Stimulated activated CD4-positive, alpha-beta T cell treated with anti-CD3 and anti-CD28 coated beads, Interleukin-4, amount 100 ng/mL, for 4 hours (primary cell): ENCODE measurements at places on chromosomes 7 and 10.

GRCh38 chr7:98110249-98111022, 3.8 kb downstream of the LMTK2 start:
- DNase-seq = no peak

DNA sequence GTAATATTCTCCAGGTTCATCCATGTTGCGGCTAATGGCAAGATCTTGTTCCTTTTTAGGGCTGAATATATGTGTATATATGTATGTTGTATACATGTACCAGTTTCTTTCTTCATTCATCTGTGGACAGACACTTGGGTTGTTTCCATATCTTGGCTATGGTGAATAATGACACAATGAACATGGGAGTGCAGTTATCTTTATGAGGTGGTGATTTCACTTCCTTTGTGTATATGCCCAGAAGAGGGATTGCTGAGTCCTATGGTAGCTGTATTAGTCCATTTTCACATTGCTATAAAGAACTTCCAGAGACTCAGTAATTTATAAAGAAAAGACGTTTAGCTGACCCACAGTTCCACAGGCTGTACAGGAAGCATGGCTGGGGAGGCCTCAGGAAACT, 17.1 kb upstream of the TSPAN15 start:
- no peak for DNase-seq

- DNase-seq = no peak
These were observed 268.2 kb downstream of the PTEN start for GRCh38 chr10:88131511-88132139.

DNA sequence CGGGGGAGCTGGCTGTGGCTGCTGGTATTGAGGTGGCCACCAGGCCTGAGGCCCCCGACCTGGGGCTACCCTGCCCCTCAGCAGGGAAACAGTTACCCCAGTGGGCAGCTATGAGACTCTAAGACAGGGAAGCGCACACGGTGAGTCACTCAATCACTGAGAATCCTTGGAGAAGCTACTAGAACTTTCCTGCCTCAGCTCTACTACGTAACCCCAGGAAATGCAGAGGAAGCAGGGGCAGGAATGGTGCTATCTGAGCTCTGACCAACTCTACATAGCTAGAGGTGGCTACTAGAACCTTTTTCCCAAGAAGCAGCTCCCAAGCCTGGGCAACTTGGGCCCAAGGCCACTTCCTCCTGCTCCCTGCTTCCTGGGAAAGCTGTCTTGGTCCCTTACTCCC, 11.8 kb downstream of the DNAJB12 start:
- no peak for DNase-seq

- peak; percentile 57 for DNase-seq
These were observed 11.0 kb upstream of the LFNG start for GRCh38 chr7:2508327-2509215.

DNA sequence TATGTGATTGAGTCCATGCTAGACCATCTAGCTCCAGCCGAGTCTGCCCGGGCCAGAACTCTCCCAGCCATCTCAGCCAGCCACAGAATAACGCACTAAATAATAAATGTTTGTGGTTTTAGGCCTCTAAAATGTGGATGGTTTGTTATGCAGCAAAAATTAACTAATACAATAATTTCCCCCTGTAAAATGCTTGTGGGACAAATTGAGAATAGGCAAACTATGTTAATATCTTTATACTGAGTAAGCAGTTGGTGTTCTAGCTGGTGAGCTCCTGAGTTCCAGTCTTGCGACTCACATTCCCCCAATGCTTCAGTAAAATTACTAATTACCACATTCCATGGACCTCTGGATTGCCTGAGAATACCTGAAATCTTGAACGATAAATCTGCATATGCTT, 316.8 kb upstream of the NFE2L3 start:
- DNase-seq = no peak

DNA sequence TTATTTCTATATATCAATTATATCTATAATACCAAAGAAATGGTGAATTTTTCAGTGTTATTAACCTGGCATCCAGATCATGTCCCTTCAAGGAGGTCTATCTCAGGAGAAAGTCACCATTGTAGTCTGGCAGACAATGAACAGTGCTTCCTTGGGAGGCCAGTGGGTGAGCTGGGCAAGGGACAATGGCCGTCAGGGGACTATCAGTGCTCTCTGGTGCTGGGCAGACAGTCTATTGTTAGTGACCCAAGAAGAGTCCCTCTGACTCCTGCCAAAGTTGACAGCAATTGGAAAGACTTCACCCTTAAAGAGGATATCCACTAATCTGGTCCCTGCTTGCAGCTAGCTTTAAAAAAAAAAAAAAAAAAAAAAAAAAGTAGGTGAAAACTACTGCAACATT, 7.1 kb downstream of the JAZF1 start:
- no peak for DNase-seq

DNA sequence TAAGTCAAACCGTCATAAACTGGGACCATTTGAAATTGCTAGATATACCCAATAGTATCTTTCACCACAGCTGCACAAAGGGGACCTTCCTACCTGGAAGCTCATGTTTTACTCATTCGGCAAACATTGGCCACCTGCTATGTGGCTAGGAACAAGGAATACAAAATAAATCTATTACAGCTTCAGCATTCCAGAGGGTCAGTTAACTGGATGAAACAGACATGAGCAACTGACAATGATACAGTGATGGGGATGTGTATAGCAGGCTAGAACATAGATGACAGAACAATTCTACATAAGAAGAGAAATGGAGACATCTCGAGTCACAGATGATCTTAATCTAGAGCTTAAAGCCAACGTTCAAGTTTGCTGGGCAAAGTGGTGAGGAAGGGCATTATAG, 3.1 kb upstream of the SMURF1 start:
- no peak for DNase-seq

DNA sequence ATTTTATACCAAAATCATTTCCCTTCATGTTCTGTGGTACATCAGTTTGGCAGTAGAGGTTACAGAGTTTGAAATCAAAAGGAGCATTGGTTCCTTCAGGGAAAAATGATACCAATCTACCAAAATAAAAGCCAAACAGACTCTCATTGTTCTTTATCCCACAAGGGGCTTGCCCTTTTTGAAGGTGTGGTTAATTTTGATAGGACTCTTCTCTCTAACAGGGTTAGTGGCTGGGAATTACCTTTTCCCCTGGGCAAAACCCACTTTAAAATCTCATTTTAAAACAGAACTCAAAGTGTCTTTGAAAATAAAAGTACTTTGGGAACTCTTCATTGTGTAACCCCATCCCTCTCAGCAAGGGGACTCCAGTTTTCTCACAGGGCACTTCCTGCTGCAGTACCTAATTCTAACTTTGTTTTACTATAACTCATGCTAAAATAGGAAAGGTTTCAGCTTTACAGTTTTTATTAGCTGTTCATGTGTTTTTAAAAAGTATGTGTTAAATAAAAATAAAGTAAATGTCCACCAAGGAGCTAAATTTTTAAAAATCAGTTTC, 30.6 kb downstream of the SMNDC1 start:
- no peak for DNase-seq

- DNase-seq = no peak
These were observed 1.9 kb downstream of the RNF32 start for GRCh38 chr7:156642306-156643045.

DNA sequence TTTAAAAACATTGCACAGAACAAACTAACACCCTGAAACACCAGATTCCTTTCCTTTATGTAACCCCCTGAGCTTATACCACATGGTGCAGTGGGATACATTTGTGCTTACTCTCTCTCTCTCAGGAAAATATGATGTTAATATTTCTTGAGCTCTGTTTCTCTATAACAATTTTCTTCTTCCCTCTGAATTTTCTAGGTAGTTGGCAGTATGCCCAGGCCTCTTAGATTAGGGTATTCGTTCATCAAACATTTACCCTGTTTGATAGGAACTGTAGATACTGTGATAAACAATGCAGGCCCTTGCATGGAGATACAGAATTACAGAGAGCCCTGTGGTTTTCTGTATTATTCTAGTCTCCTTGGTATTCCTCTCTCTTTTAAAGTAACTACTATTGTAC, 567.8 kb downstream of the IPMK start:
- no peak for DNase-seq

DNA sequence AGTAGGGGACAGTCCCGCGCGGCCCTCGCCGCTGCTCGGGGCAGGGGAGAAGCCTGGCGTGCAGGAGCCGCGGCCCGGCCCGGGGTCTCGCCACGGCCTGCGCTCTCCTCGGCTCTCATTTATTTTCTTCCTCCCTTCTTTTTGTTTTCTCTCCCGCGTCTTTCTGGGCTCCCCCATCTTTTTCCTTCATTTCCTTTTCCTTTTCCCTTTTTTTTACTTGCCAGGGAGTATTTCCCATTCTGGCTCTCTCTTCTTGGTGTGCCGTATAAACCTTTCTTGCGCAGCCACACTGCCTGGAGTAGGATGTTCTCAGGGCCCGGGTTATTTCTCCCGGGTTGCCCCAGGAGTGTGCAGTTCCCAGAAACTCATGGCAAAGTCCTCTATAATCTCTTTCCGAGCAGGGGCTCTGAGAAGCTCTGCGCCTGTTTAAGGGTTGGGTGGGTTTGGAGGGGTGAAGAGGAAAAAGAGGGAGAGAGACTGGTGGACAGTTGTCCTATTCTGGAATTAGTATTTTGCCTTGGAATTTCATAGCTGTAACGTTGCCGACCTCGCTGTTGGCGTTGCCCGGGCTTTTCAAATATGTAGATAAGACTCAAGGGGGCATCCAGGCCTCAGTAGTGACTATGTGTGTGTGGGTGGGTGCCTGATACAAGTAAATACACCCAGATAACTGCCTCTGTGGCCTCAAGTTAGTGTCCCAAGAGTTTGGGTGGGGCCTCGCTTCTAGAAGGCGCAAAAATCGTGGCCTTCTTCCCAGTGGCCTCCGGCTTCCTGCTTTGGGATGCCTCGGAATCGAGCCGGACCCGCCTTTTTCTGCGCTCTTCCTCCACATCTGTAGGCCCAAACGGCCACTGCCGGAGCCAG, 4.3 kb upstream of the ZNF503 start:
- DNase-seq = no peak

DNA sequence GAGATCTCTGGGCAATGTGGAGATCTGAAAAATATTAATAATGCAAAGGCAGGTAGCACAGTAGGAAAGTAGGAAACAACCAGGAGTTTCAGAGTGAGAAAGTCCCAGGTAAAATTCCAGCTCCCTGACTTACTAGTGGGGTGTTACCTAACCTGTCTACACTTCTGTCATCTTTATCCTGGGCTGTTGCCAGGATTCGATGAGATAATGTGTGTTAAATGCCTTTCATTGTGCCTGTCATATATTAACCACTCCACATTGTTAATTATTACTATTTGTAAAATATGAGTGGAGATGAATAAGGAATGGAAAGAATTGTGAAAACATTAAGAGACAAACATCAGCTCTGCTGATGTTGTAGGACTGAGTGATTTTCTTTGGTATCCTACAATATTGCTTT, 50.0 kb upstream of the FRMD4A start:
- DNase-seq = no peak

GRCh38 chr10:12333380-12334185, 15.8 kb upstream of the CAMK1D start:
- DNase-seq = no peak

DNA sequence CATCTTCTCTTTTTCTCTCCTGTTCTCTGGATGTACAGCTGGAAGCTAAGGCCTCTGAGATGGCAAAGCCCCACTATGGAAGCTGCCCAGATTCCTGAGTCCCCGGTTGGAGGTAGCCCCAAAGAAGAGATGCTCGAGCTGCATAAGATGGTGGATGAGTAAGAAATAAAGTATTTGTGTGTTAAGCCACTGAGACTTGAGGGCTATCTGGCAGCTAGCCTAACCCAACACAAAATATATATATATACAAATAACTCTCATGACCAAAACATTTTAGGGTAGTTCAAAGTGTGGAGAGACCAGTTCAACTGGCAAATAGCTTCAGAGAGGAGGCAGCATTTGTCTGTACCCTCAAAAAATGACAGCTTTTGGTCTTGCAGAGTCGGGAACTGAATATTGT, 72.4 kb upstream of the PDE1C start:
- DNase-seq = no peak

GRCh38 chr7:41524876-41525275, 178.0 kb downstream of the INHBA start:
- no peak for DNase-seq

GRCh38 chr7:70486977-70487376, 645.0 kb upstream of the GALNT17 start:
- DNase-seq = no peak

GRCh38 chr10:33487014-33487776, 152.7 kb upstream of the NRP1 start:
- no peak for DNase-seq

DNA sequence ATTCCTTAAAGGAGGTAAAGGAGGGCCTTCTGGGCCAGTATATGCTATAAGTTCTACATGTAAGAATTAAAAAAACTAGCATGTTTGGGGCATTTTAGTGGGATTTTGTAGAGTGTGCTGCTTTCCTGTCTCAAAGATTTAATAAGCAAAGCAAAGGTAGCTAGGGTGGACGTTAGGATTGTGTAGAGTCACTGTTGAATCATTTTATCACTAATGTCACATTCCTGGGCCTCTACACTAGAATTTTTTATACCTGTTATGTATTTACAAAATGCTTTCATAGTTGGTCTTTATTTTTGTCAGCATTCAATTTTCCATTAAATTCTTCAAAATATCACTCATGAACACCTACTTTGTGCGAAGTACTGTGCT, 139.4 kb upstream of the PHYHIPL start:
- DNase-seq = no peak

- no peak for DNase-seq
These were observed 130.0 kb downstream of the AUTS2 start for GRCh38 chr7:69728304-69728703.

GRCh38 chr7:69654381-69654780, 56.1 kb downstream of the AUTS2 start:
- no peak for DNase-seq

DNA sequence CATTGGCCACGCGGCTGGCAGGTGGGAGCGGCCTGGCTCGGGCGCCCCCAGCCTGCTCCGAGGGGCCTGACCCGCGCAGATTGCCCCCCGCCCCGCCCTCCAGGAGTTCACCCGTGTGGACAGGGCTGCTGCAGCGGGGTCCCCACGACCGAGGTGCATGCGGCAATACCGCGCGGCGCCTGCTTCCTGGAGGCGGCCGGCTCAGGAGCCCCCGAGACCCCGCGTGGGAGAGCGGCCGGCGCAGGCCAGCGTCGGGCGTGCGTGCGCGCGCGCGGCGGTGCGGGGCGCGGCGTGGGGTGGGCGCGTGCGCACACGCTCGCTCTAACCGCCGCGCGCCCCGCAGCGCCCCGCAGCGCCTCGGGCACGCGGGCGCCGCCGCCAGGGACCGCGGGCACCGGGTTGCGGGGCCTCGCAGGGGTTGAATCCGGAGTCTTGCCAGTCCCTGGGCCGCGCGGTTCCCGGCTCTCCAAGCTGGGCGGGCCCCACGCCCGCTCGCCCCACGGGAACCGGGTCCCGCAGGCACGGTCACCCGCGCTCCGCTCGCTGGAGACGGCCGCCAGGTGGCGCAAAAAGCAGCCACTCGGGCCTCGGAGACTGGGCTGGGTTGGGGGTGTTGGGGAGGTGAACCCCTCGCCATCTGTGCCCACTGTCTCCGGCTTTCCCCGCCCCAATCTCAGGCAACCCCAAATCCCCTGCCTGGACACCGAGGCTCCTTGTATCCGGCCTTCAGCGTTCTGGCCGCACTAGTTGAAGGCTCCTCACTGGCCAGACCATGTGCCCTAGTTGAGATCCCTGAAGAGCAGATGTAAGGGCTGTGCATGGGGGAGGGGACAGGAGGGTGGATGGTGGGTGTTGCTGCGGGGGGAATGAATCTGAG, 1.3 kb upstream of the ACHE start:
- peak; percentile 72 for DNase-seq

GRCh38 chr10:128286141-128286761, 160.0 kb upstream of the MKI67 start:
- no peak for DNase-seq

GRCh38 chr10:101123815-101124617, 7.1 kb upstream of the TLX1 start:
- no peak for DNase-seq

GRCh38 chr7:97310-97841, 95.0 kb upstream of the FAM20C start:
- DNase-seq = no peak
